ENCODE measurements at places on chromosomes 5 and 9. TPM values are rescaled to one million over a fixed set of nuclear protein-coding genes. Genes with fewer than 3 reads are reported as not detected.

GRCh38 chr5:176514244-176514950, 22.8 kb downstream of the RNF44 start:
- DNase-seq: no peak

GRCh38 chr9:130112538-130113151, 58.9 kb downstream of the GPR107 start:
- no peak for DNase-seq

DNA sequence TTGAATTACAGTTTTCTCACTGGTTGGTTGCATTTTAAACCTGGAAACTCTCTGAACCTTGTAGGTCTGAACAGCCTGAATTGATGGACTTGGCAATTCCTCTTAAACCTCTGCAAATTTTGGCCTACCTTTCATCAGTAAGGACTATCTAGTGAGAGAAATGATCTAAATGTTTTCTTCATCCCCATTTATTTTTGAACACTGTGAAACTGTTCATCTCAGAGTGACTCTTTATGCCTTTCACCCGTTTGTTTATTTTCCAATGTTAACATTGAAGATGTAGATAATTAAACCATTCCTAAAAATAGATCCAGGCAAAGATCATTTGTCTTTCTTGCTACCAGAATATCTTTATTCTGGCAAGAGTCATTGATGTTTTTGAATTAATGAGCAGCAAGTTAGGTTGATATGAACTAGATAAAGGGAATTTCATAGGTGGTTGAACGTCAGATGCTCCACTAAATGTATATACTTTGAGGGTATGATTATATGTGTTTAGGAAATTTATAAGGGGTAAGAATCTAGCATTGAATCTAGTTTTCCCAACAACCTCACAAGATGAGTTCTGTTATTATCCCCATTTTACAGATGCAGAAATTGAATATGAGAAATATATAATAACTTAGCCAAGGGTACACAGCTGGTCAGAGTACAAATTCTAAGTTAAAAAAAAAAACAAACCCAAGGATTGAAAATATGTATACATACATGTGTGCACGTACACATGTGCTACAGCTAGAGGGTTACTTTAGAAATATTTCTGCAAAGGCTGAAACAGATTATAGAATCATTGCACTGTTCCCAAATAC, 3.4 kb downstream of the CPEB4 start:
- no peak for DNase-seq

DNA sequence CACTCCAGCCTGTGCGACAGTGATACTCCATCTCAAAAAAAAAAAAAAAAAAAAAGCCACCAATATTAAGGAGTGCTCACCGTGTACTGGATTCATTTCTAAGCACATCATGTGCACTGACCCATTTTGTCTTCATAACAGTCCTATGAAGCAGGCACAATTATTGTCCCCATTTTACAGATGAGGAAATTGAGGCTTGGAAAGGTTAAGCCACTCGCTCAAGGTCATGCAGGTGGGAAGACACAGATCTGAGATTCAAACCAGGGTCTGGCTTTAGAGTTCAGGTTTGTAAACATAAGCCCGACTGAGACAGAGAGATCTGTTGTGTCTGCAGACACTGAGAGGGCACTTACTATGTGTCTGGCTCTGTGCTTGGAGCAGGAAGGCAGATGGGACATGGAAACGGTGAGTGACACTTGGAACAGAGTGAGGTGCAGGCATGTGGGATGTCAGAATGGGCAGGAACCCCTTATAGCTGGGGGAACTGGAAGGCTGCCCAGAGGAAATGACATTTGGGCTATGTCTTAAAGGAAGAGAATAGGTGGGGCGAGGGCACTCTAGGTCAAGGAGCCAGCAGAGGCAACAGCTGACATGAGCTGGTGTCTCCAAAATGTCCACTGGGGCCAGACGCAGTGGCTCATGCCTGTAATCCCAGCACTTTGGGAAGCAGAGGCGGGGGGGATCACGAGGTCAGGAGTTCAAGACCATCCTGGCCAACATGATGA, 69.9 kb downstream of the STK10 start:
- DNase-seq: no peak

- no peak for DNase-seq
Observed at GRCh38 chr5:180343831-180344695, 9.1 kb downstream of the GFPT2 start.

- no peak for DNase-seq
Observed at GRCh38 chr5:126636956-126637355, 36.2 kb downstream of the PHAX start.

DNA sequence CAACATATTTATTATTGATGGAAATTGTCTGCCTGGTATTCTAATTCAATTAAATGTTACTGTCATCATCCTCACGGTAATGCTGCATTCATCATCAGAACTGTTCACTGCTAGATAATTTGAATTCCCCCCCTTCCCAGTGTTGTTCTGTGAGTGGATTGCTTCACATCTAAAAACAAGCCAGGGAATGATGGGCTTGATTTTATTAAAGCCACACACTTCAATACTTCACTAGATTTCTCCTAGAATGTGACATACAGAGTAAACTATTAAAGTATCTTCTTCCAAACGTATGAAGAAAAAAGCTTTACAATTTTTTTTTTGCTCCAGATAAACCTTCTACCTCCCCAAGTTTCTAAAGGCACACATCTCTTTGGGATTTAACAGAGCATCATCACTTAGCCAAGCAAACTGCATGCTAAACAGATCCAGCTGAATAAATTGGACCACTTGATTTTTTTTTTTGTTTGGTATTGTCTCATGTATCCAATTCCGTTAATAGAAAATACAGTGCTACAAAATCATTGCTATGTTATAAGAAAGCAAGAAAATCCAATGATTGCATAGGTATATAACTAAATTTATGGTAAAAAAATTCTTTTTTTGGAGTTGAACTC, 692.4 kb downstream of the MTRR start:
- DNase-seq: no peak

GRCh38 chr5:151005950-151006576, 14.3 kb upstream of the GPX3 start:
- no peak for DNase-seq

- no peak for DNase-seq
Observed at GRCh38 chr5:143174714-143175398, 228.6 kb downstream of the NR3C1 start.

DNA sequence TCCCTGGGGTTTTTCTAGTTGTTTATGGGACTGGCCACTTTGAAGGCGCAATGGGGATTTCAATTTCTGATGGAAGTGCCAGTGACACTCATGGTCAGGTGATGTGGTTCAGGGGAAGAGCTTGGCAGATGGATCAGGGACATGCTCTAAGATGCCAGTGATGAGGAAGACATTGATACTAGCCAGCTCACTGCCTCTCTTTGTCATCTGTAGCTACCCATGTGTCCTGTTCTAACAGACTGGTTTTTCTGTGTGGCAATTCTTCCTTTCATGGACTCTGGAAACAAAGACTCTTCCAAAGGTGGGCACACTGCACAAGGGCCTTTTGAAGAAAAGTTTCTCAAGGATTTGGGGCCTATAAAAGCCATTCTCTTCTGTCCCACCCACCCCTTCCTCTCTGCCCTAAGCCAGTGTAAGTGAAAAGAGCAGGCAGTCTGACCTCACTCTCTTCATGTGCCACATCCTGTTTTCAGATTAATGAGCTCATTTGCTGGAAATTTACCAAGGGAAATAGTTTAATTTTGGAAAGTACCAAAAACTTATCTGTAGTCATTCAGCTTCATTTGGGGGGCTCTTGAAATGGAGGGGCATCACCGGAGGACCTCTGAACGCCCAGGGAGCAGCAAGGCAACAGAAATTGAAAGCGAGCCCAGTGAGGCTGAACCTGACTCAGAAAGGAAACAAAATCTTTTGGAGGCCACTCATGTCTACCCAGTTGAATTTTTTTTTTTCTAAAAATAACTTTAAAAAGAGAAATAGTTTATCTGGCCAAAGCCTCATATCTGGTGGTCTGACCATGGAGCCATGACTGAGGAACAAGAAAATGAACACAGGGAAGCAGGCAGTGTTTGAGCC, 4.9 kb upstream of the TRAF1 start:
- DNase-seq: no peak

DNA sequence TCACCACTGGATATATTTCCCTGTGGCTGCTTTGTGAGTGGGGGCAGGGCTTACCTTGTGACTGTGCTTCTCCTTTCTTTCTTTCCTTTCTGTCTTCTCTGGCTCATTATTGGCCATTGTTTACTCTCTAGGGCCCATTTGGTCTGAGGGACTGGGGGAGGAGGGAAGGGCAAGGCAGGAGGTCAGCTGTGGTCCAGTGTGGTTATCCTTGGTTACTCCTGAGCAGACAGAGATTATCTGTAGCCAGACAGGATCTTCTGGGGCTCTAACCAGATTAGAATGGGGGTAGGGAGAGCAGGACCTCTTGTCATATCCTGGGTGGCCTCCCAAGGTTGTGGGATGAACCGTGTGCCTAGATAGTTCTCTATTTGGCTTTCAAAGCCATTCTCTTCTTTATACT, 71.2 kb downstream of the ANKRD55 start:
- DNase-seq: no peak

The STPG3 gene
- polyA plus RNA-seq: not detected

The C9orf153 gene
- 0.06 TPM for polyA plus RNA-seq

The HEXB gene
- 75.4 TPM for polyA plus RNA-seq

The GALNT12 gene
- polyA plus RNA-seq: 3.2 TPM

The PCDHB12 gene
- polyA plus RNA-seq: not detected
